ENCODE measurements at places on chromosomes 2 and 18. TPM values are rescaled to one million over a fixed set of nuclear protein-coding genes. Genes with fewer than 3 reads are reported as not detected.

Gene CAPN14
- 0.14 TPM for total RNA-seq

Gene CFAP221
- not detected for total RNA-seq

Gene MOGAT1
- not detected for total RNA-seq

Gene UGT1A8
- total RNA-seq = 1.1 TPM

Gene GCKR
- total RNA-seq = not detected

Gene VAMP5
- total RNA-seq = not detected

Gene RAX
- total RNA-seq = not detected

Gene POTEC
- under 0.01 TPM for total RNA-seq

Gene RPRM
- total RNA-seq = not detected

Gene ARMC9
- 16.5 TPM for total RNA-seq

Gene WDR54
- not detected for total RNA-seq

Gene ALPI
- total RNA-seq = 16.0 TPM

Gene LIPG
- total RNA-seq = 4.9 TPM

Gene NYAP2
- not detected for total RNA-seq

Gene FAM161A
- total RNA-seq = 1.2 TPM

Gene AP1S3
- 3.0 TPM for total RNA-seq

Gene TFPI
- 22.5 TPM for total RNA-seq

Gene SFTPB
- total RNA-seq = not detected

Gene KCNS3
- 48.6 TPM for total RNA-seq

Gene GKN1
- total RNA-seq = not detected

Gene WDR43
- total RNA-seq = 22.4 TPM

Gene DOK6
- 0.32 TPM for total RNA-seq

Gene CPS1
- not detected for total RNA-seq

Gene GALNT3
- total RNA-seq = 230 TPM

Gene ILKAP
- 31.8 TPM for total RNA-seq

Gene ANKRD30B
- total RNA-seq = 0.79 TPM

Gene GALNT5
- total RNA-seq = 15.6 TPM

Gene APLF
- 28.5 TPM for total RNA-seq

Gene CELF4
- not detected for total RNA-seq

Gene CYP26B1
- 2.4 TPM for total RNA-seq

Gene POMC
- total RNA-seq = not detected

Gene SPDYA
- 1.00 TPM for total RNA-seq

Gene GAREM2
- total RNA-seq = 2.2 TPM

Gene FOXI3
- total RNA-seq = not detected

All from transverse colon (tissue), 4 donors.